ENCODE measurements at places on chromosomes 6 and 20. TPM values are rescaled to one million over a fixed set of nuclear protein-coding genes. Genes with fewer than 3 reads are reported as not detected.
A peak's percentile ranks its signal among the peaks of the same experiment; 100 is the strongest.

GRCh38 chr6:37130704-37131103 lies 39.2 kb upstream of the PIM1 start:
- no peak overlapping the region for H3K4me3 ChIP-seq
- no peak for DNase-seq
- H3K27me3 ChIP-seq, result peaks cover 4% of the 10 kb centered on the region
- no peaks in the 10 kb centered on the region for H3K36me3 ChIP-seq
- H3K27ac ChIP-seq, result no peak overlapping the region
- peaks cover 2% of the 10 kb centered on the region for H3K4me1 ChIP-seq

GRCh38 chr20:34559311-34560140 lies 1.0 kb downstream of the MAP1LC3A start:
- H3K4me3 ChIP-seq, result peak overlapping the region; percentile 78
- peak overlapping the region; percentile 96 for H3K27ac ChIP-seq
- no peak for DNase-seq
- no peaks in the 10 kb centered on the region for H3K36me3 ChIP-seq
- peaks cover 17% of the 10 kb centered on the region for H3K4me1 ChIP-seq

Gene CST4
- not detected for total RNA-seq

DNA sequence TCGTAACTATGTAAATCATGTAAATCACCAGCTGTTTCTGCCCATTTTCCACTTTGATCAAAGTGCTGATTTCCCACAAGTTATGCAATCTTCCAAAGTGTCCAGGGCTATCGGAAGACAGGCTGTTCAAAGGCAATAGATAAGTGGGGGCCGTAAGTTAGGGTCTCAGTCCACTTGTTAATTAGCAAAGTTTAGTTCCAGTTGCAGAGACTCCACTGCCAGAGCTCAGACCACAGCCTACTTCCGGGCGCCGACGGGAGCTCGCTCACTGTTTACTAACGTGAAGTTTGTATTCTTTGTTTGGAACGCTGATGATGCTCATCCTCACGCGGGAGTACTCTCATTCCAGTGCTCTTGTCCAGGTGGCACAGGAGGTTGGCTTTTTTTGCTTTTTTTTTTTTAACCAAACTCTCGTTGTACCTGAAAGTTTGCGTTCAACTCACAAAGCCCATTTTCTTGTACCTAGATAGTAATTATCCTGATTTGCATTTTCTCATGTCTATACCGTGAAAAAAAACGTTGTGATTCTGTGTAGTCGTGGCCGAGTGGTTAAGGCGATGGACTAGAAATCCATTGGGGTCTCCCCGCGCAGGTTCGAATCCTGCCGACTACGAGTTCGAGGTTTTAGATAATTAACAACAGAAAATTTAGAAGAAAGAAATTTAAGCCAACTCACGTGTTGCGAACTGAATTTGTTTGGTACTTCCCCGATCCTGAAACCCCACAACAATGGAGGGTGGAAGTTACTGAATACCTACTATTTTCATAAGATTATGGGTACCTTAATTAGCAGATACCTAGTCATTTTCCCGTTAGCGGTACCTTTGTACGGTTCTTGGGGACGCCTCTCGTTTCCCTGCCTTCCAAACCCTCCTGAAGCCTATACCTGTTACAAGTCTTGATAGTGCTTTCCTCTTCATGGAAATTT lies 29.9 kb upstream of the ZNF184 start:
- peak overlapping the region; percentile 86 for H3K27ac ChIP-seq
- peak; percentile 55 for DNase-seq
- H3K36me3 ChIP-seq, result no peaks in the 10 kb centered on the region
- peaks cover 20% of the 10 kb centered on the region for H3K27me3 ChIP-seq
- peaks cover 37% of the 10 kb centered on the region for H3K4me1 ChIP-seq

DNA sequence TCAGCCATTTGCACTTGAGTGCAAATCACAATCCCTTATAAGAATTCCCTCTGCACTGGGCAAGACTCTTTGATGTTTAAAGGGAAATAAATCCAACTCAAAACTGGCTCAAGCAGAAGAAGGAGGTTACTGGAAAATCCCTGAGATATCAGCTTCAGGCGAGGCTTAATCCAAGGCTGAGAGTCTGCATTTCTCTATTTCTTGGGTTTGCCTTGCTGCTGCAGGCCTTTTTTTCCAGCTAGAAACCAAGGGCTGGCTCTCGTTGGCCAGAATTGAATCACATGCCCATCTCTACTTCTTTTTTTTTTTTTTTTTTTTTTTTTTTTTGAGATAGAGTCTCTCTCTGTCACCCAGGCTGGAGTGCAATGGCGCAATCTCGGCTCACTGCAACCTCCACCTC lies 11.7 kb downstream of the HCK start:
- no peak overlapping the region for H3K27ac ChIP-seq
- peaks cover 52% of the 10 kb centered on the region for H3K27me3 ChIP-seq
- H3K4me3 ChIP-seq, result no peak overlapping the region
- DNase-seq, result no peak
- no peaks in the 10 kb centered on the region for H3K4me1 ChIP-seq

DNA sequence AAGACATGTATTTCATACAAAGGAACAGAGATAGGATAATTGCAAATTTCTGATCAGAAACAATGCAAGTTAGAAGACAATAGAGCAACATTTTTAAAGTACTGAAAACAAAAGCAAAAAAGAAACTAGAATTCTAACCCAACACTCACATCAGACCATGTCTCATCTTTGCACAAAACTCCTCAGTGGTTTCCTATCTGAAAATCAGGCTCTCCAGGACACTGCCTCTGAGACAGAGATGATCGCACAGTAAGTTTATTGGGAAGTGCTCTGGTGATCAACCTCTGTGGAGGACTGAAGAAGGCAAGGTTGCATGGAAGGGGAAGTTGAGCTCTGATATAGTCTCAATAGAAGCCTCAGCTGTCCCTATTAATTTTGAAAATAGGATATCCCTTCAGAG lies 2.3 kb upstream of the TTBK1 start:
- no peak overlapping the region for H3K4me3 ChIP-seq
- H3K27me3 ChIP-seq, result peaks cover 30% of the 10 kb centered on the region
- no peak for DNase-seq
- peaks cover 6% of the 10 kb centered on the region for H3K36me3 ChIP-seq
- H3K4me1 ChIP-seq, result no peaks in the 10 kb centered on the region

DNA sequence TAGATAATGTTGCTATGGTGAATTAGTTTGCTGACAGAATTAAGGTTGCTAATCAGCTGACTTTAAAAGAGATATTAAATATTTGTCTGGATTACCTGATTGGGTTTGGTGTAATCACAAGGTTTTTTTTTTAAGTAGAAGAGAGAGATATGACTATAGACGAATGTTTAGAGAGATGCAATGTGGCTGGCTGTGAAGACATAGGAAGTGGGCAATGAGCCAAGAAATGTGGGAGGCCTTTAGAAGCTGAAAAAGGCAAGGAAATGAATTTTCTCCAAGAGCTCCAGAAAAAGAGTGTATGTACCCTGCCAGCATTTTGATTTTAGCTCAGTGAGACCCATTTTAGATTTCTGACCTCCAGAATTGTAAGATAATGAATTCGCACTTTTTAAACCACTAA lies 598.3 kb downstream of the PKHD1 start:
- H3K27ac ChIP-seq, result no peak overlapping the region
- no peak for DNase-seq
- H3K36me3 ChIP-seq, result no peaks in the 10 kb centered on the region
- H3K27me3 ChIP-seq, result no peaks in the 10 kb centered on the region

DNA sequence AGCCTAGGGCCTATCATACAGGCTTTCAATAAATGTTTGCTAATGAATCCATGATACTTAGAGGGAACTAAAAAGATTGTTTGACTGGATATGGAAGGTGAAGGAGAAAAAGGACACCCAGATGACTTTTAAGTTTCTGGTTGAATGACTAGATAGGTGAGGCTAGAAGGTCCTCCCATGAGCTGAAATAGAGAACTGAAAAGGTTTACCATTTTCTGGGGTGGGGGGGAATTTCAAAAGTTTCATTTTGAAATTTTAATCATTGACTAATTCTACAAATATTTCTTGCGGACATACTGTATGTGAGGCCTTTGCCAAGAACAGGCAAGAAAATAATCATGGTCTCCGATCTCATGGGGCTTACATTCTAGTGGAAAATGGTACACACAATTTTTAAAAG lies 17.9 kb upstream of the ZBTB2 start:
- H3K27me3 ChIP-seq, result no peaks in the 10 kb centered on the region
- H3K36me3 ChIP-seq, result peaks cover 2% of the 10 kb centered on the region
- no peak for DNase-seq
- no peak overlapping the region for H3K4me3 ChIP-seq
- H3K27ac ChIP-seq, result peak overlapping the region; percentile 29

GRCh38 chr6:100235631-100236030 lies 229.1 kb downstream of the SIM1 start:
- H3K36me3 ChIP-seq, result no peaks in the 10 kb centered on the region
- peaks cover 6% of the 10 kb centered on the region for H3K27me3 ChIP-seq
- DNase-seq, result no peak
- H3K27ac ChIP-seq, result no peak overlapping the region

- no peak overlapping the region for H3K4me3 ChIP-seq
- no peaks in the 10 kb centered on the region for H3K27me3 ChIP-seq
- DNase-seq, result no peak
- no peak overlapping the region for H3K27ac ChIP-seq
- H3K4me1 ChIP-seq, result peaks cover 8% of the 10 kb centered on the region
- no peaks in the 10 kb centered on the region for H3K36me3 ChIP-seq
Observed at GRCh38 chr20:20608641-20609040, 103.8 kb downstream of the RALGAPA2 start.

Gene FAM83B
- total RNA-seq, result not detected

DNA sequence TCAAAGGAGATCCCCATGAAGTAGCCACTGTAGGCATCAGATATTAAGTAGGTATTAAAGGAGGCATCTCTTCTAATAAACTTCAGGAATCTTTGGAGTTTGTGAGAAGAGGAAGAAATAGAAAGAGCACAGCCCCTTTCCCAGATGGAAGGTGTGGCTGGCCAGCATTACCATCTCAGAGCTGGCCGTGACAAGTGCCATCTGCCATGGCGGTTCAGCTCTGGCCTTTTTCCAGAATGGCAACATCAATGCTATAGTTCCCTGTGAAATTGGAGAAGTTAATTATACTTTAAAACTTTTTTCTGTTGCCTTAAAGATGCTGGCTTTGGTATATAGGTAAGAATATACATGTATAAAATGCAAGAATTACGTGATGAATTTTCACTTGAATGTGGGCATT lies 51.9 kb upstream of the MCUR1 start:
- DNase-seq, result no peak
- H3K36me3 ChIP-seq, result no peaks in the 10 kb centered on the region
- H3K4me1 ChIP-seq, result no peaks in the 10 kb centered on the region
- no peak overlapping the region for H3K27ac ChIP-seq
- peaks cover 20% of the 10 kb centered on the region for H3K27me3 ChIP-seq

- no peaks in the 10 kb centered on the region for H3K36me3 ChIP-seq
- H3K4me1 ChIP-seq, result no peaks in the 10 kb centered on the region
- no peak overlapping the region for H3K27ac ChIP-seq
- DNase-seq, result no peak
Observed at GRCh38 chr6:19865178-19865577, 28.0 kb downstream of the ID4 start.

GRCh38 chr6:26432627-26433201 lies 7.6 kb upstream of the BTN3A3 start:
- no peaks in the 10 kb centered on the region for H3K27me3 ChIP-seq
- H3K4me3 ChIP-seq, result no peak overlapping the region
- H3K27ac ChIP-seq, result no peak overlapping the region
- no peak for DNase-seq

DNA sequence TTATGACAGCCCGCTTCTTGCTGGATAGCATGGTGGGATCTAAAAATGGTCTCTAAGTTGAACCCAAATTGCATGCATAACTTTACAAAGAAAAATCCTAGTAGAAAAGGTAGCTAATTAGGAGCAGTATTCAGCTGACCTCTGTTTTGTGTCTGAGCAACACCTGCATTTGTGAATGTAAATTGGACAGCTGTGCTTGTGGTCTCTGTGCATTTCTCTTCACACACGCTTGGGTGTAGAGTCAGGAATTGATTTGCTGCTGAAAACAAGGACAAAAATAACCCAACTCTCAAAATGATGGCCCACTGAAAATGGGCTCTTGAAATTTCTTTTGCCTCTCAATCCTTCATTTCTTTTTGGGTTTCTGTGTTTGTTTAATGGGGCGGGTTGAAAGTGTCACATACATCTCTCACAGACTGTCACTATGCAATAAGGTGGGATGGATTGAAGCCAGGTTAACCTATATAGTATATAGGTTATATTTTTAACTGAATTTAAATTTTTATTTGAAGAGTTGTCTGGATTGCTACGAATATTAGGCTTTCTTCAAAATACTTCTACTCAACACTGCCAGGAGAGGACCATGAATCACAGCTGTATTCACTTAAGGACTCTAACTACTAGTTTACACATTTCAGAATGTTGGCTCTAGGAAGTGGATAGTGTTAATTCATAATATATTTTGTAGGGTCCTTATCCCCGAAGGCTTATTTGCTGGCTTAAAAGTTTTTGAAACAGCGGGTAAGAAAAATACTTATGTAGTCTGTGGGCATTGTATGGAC lies 46.5 kb downstream of the SOBP start:
- H3K4me3 ChIP-seq, result no peak overlapping the region
- H3K4me1 ChIP-seq, result no peaks in the 10 kb centered on the region
- no peaks in the 10 kb centered on the region for H3K36me3 ChIP-seq
- DNase-seq, result no peak

Gene ANKEF1
- total RNA-seq, result 7.4 TPM

Gene PGBD1
- total RNA-seq, result 2.5 TPM

- H3K4me3 ChIP-seq, result peak overlapping the region; percentile 65
- H3K36me3 ChIP-seq, result no peaks in the 10 kb centered on the region
- no peak for DNase-seq
- peaks cover 61% of the 10 kb centered on the region for H3K4me1 ChIP-seq
- no peak overlapping the region for H3K27ac ChIP-seq
Observed at GRCh38 chr6:79649016-79649415, 17.9 kb downstream of the SH3BGRL2 start.

DNA sequence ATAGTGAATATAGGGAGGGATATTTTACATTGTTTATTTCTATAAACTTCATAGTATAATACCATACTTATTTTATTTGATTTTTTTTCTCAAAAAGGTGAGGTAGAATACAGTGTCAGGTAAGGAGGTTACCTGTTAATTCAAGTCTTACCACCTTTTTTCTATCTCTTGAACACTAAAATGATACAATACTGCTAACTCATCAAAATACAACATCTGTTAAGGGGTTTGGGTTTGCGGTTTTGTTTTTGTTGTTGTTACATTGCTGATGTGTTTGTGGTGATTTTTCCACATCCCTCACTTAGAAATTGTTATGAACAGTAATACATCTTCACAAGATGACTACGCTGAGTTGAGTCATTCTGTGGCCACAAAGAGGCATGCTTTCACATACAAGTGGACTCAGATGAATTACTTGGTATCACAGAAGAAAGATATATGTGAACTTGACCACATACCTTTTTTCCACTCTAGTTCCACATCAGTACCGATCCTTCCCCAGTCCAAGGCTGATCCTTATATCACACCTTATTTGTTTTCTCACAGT lies 139.4 kb upstream of the ID4 start:
- peaks cover 8% of the 10 kb centered on the region for H3K27me3 ChIP-seq
- H3K36me3 ChIP-seq, result no peaks in the 10 kb centered on the region
- H3K4me1 ChIP-seq, result no peaks in the 10 kb centered on the region
- no peak overlapping the region for H3K4me3 ChIP-seq
- H3K27ac ChIP-seq, result no peak overlapping the region
- no peak for DNase-seq

Gene ZDHHC14
- total RNA-seq, result 1.9 TPM

Data from naive thymus-derived CD8-positive, alpha-beta T cell (primary cell).